Fibroblast of skin of right quadriceps (primary cell): ENCODE measurements at places on chromosomes 3 and 15.

DNA sequence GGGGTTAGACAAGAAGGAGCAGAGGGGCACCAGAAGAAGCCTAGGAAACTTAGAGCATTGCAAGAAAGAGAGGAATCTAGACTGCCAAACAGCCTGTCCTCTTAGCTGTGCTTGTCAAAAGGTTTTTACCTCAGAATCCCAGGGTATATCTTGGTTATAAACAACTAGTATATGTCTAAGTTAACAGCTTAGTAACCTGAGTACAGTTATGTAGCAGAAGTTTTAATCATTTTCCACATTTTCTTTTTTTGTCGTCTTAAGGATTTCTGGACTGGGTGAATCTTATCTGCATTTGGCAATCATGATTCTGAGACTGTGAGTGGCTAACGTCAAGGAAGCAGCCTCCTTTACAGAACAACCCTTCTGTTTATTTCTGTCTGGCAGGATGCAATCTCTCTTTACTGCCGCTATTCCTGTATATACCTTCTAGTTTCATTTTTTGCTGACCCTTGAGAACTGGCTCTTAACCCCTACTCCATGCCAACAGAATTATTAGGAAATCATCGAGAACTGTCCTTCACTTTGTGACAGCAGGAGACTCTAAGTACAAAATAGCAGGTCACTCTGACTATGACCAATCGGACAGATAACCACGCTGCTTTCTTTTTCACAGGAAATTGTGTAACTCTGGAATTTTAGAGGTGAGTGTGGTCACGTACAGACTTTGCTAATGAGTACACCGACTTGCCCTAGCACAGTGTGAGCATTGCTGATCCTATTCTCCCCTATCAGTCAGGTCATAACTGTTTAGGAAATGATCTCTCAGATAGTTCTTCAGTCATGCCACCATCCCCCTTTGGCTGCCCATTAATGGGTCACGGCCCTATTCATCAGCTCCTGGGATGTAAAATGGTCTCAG lies 3.3 kb upstream of the CP start:
- peak; percentile 63 for DNase-seq

- peak; percentile 7 for DNase-seq
Observed at GRCh38 chr15:92306663-92307062, 87.0 kb upstream of the ST8SIA2 start.

DNA sequence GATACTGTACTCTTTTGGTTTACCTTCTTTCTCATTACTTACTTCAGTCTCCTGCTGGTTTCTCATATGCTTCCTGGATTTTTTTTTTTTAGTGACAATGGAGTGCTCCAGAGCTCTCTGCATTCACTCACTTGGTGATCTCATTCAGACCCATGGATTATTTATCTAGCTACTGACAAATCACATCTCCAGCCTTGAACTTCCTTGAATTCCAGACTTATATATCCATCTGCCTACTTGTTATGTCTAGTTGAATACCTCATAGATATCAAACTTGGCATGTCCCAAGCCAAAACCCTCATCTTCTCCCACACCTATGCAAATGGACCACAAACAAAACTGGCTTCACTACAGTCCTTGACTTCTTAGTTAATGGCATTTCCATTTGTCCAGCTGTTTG lies 234.7 kb upstream of the ZPLD1 start:
- peak; percentile 39 for DNase-seq

DNA sequence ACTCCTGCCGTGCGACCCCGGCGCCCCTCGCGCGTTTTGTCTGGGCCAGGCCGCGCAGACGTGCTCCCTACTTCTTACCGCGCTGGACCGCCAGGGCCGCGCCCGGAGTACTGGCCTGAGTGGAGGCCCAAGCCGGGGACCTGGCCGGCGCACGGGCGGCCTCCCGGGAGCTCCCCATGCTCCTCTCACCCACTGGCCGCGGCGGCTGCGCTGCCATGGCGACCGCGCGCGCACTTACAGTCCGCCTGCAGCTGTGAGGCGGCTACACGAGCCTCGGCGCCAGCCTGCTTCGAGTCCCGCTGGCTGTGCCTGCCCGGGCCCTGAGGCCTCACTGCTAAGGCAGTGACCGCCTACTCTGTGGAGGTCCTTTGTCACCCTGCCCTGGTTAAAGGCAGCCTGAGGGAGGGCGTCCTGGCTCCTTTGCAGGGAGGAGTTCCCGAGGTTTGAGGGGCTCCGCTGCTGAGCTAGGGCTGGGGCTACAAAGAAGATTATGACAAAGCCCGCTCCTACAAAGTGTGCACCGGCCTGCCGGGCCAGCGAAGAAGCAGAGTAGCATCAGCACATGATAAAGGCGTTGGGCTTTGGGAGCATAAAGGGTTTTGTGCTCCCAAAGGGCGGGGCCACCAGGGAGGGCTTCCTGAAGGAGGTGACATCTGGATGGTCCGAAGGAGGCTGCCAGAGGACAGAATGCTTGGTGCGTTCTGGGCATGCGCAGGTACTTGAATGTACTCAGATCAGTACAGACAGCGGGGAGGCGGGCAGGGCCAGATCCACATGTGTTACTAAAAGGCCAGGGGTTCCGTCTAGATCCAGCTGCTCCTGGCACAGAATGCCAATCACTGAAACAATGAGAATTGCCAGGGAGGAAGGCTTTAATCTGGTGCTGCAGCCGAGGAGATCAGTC lies at the start of the genes LRRC34 and LRRIQ4:
Gene LRRC34 (minus strand): TSS at position 573 of the 904 bp plus-strand sequence. CDS start 356 bp downstream, at position 217.
Gene LRRIQ4 (plus strand): TSS at position 539 of the 904 bp plus-strand sequence. CDS start 9,052 bp downstream, outside the sequence.
- DNase-seq: peak; percentile 75

DNA sequence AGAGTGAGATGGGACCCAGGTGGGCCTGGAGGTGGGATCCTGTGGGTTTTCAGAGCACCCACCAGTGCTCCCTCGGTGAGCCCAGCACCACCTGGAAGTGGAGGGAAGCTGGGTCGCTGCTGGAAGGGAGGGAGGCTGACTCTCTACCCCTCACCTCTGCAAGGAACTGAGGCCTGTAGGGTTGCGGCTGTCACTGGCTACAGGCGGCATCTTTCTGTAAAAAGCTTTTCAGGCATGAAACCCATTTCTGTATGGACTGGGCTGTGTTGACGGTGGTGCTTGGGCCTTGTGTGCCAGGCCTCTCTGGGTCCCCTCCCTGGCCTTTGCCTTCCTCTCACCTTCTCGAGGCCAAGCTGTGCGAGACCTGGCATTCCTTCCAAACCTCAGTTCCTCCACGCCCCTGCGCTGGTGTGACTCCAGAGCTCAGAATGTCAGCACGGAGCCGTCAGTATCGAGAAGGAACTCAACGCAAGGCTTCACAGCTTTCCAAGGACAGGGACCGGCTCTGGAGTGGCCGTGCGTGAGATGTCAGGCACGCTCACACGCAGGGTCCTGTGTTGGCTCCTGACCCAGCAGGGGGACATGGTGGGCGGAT lies 16.6 kb downstream of the ABTB1 start:
- DNase-seq: no peak

GRCh38 chr15:85155857-85156256 lies 174.2 kb downstream of the PDE8A start:
- no peak for DNase-seq

DNA sequence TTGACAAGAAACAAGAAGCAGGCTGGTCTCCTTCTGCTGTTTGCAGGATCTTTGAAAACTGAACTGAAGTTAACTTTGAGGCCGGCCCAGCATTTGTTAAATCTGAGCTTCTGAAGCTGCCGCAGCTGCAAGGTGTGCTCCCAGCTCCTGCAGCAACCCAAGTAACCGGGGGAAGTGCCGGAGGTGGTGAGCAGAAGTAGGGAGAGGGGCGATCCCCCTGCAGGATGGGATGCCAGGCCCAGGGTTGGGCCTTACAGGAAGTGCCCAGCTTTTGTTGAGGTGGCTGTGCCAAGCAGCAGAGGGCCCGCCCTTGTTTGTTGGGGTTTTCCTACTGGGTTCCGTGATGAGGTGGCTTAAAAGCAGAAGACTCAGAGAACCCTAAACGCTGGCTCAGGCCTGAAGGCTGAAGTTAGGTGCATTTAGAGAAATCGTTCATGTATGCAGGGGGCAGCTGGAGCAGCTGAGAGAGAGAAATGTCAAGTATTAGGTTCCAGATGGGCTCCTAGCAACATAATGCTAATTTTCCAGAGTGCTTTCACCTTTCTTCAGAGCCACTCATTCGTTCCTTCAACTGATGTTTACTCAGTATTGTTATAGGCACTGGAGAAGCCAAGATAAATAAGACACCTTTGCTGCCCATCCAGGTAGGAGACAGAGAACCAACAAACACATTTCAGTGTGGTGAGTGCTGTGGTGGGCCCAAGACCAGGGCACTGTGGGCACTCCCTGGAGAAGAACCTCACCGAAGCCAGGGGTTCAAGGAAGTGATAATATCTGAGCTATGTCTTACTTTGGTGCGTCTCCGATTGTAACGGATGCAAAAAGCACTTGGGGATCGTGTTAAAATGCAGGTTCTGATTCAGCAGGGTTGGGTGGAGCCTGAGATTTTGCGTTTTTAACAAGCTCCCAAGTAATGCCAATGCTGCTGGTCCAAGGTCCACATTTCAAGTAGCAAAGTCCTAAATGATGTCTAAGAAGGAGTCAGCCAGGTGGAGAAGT lies 42.2 kb upstream of the PLCL2 start:
- no peak for DNase-seq

- DNase-seq: peak; percentile 39
Observed at GRCh38 chr15:61173899-61174689, 55.0 kb downstream of the RORA start.

- no peak for DNase-seq
Observed at GRCh38 chr3:169923189-169923588, 11.8 kb downstream of the SAMD7 start.

DNA sequence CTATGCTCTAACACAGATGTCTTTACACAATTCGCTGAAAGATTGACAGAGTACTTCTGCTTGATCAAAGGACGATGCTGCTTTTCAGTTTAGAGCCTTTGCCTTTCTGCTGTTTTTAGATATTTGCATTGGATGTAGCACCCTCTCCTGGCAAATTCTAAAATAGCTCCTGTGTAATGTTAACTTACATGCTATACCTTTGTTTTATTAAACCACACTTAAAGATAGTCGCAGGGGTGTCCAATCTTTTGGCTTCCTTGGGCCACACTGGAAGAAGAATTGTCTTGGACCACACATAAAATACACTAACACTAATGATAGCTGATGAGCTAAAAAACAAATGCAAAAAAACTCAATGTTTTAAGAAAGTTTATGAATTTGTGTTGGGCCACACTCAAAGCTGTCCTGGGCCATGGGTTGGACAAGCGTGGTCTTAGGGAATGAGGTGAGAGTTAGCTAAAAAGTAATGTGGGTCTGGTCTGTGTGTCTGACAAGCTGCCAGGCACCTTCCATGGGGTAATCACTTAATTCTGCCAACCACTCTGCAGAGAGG lies 62.9 kb downstream of the ATG7 start:
- peak; percentile 75 for DNase-seq

DNA sequence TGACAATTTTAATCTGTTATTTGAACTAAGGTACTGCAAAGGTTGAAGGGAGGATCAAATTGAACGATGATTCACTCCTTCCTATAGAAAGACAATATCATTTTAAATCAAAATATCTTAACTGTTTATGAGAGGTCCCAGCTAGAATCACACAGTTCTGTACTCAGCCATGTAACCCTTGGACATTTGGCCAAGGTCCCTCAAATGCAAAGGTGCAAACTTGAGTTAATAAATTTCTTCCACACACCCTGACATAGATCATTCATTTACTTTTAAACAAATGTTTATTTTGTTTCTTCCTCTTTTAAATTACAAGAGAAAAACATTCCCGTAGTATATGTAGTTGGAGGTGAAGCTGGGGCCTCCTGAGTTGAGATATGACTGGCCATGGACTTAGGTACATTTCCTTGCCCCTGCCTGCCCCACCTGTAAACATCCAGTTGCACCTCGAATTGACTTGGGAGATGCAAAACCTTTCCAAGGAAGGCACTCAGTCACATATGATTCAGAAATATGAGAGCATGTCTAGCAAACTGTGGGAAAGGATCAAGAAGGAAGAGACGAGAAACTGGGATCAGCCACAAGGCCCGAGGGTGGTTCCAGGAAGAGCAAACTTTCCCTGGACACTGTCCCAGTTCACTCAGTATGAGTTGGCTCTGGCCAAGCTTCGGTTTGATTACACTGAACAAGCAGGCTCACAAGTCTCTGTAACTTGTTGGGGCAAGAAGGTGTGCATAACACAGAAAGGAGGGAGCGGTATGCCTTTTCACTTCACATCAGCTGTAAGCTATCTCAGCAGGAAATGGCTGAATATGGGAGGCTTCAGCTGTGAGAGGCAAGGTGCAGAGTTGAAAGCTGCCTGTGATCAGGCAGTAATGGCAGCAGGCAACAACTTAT lies 6.7 kb downstream of the TNFSF10 start:
- peak; percentile 62 for DNase-seq

- no peak for DNase-seq
Observed at GRCh38 chr15:94231723-94232468, 535 bp downstream of the MCTP2 start.

- DNase-seq: no peak
Observed at GRCh38 chr3:14547693-14548092, 7.6 kb upstream of the GRIP2 start.

GRCh38 chr3:61685755-61686154 lies 124.4 kb downstream of the PTPRG start:
- no peak for DNase-seq

GRCh38 chr3:62559831-62560445 lies 186.6 kb upstream of the FEZF2 start:
- DNase-seq: peak; percentile 35

GRCh38 chr3:14433106-14433505 lies 30.7 kb downstream of the SLC6A6 start:
- DNase-seq: no peak

DNA sequence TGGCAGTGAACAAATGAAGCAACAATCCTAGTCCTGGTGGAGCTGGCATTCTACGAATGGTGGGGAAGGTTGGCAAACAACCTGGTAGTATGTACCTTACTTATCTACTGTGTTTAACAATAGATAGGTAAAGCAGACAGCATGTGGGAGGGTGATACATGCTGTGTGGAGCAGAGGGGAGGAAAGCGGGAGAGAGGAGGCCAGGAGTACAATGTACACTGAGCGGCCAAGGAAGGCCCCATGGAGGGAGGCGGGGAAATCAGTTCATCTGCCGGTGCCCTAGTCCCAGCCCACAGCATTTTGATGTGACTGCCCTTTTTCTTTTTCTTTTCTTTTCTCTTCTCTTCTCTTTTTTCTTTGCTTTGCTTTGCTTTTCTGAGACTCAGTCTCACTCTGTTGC lies 5.3 kb upstream of the RHCG start:
- no peak for DNase-seq

- no peak for DNase-seq
Observed at GRCh38 chr15:61892140-61892539, 168.1 kb downstream of the VPS13C start.

- DNase-seq: peak; percentile 58
Observed at GRCh38 chr3:72818905-72819304, 29.3 kb downstream of the SHQ1 start.

GRCh38 chr3:10601151-10601856 lies 95.9 kb upstream of the ATP2B2 start:
- DNase-seq: no peak

DNA sequence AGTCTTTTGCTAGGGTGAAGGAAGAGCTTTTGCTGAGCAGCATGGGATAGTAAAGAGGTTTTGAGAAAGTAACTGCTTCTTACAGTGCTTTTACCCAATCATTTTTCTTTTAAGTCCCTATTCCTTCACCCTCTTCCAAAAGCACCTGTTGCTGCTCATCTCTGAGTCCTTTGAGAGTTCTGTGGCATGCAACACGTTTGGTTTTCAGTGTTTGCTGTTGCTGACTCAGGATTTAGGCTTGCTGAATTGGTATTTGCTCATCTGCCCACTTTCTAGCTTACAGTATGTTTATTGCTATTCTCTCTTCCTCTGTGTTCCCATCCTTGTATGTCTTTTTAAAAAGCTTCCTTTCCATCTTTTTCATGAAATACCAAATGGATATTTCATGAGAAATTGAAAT lies 55.9 kb upstream of the THRB start:
- DNase-seq: peak; percentile 18

GRCh38 chr3:99500485-99500884 lies 137.9 kb upstream of the COL8A1 start:
- DNase-seq: no peak

GRCh38 chr3:155548195-155548594 lies 196.7 kb downstream of the PLCH1 start:
- peak; percentile 18 for DNase-seq
